ENCODE measurements at places on chromosomes 1 and 21.

DNA sequence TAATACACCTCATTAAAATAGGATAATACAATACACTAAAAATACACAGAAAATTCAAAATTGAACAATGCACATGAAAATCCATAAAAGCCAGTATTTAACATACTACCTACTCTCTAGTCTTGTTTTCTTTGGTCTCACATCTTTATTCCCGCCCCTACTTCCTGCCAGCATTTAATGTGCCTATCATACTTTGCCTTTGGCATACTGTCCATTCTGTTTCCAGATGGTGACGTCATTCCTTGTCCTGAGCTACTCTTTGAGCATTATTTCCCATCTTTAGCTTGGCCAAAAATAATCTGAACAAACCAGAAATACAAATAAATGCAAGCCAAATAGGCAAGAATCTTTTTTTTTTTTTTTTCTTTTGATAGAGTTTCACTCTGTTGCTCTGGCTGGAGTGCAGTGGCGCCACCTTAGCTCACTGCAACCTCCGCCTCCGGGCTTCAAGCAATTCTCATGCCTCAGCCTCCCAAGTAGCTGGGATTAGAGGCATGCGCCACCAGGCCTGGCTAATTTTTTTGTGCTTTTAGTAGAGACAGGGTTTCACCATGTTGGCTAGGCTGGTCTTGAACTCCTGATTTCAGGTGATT is 4.4 kb downstream of the HFM1 start:
- DNase-seq: no peak

DNA sequence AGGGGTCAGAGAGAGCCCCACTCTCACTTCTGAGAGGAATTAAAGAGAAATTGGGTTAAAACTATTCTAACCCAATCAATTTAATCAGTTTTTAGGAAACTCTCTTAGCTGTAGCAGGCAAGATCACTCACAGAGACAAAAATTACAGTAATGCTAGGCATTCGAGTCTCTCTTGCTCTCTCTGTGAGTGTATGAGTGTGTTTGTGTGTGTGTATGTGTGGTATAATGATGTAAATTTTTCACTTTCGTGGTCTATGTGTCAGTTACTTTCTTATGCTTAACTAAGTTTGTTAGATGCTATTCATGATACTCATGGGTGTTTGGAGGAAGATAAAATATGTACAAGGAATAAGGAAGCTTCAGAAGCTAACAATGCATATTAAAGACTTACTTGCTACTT is 131.3 kb downstream of the FASLG start:
- DNase-seq: no peak

DNA sequence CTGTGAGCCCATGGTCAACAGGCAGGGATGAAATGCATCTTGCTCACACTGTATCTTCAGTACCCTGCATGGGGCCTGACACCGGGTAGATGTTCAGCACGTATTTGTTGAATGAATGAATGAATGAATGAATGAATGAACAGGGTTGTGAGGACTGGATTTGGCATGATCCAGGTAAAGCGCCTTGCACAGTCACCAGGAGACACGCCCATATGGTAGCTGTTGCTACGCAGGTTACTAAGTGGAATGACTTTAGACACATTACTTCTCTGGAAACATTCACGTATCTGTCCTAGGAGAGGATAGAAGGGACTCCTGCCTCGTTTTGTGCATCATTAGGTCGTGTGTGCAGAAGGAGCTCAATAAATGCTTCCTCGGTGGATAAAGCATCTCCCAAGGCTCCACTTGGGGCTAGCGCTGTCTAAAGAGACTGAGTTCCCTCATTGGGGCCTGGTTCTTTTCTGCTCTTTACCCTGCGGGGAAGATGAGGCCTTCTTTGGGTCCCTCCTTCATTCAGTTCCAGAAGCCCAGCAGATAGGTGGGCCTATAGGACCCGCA is 54.2 kb downstream of the NDUFS5 start:
- DNase-seq: no peak

- no peak for DNase-seq
Observed at GRCh38 chr1:153942766-153943549, 3.6 kb downstream of the DENND4B start.

GRCh38 chr1:210557426-210558077 is 228.8 kb downstream of the HHAT start:
- no peak for DNase-seq

DNA sequence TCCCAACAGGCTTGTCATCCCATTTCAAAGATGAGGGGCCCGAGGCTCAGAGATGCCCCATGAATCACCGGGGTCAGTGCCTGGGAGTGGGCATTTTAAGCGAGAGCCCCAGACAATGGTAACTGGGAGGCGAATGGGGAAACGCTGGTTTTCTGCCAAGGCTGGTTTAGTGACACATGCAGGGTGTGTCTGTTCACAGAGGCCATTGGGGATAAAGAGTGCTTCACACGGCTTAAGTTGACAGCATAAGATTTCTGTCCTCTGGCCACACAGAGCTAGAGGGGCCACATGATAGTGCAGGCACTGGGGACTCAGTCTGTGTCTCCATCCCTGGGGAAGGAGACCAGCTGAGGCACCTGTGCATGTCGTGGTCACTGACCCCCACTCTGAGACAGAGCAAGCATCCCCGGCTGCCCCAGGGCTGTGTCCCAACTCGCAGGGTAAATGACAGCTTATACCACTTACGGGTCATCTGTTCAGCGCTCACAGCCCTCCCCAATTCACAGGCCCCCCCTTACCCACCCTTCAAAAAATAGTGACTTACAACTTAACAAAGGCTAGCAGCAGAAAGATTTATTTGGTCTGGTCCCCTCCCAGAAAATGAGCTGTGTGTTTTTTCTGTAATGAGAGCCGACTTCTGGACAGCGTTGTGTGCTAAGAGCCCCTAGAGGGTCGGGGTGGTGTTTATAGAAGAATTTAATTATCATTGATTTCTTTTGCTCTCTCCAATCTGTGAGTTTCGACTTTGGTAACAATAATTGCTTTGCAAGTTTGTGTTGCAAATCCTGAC is 34.9 kb upstream of the ARHGEF16 start:
- DNase-seq: no peak

DNA sequence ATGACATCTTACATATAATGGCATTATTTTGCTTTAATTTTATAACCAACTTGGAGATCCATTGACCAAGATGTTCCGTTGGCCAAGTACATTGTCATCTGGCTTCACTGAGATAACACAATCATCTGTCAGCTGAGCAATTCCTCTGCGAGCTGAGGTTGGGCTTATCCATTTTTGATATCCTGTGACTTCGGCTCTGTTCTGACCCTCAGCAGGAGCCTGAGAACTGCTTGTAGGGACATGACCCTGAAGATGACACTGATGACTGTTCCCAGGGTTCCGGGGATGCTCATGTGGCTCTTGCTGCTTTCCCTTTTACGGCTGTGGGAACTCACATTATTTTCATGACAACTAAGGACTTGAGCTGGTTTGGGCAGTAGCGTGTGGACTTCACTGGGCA is 51.2 kb downstream of the TLR5 start:
- no peak for DNase-seq

DNA sequence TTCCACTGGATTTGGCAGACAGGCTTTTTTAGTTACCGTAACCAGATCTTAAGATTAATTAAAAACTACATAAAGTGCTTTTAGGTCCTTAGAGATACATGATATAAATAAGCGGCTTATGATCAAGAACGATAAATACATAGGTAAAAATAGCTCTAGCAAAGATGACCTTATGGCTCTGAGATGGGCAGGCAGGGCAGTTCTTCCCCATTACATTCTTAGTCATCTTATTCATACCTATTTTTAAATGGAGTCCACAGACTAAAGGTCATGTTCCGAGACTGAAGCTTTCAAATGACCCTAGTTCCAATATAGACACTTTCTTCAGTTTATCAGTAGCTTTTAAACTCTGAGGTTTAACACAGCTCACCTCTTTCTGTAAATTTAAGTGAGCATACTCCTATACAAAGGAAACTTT is 4.3 kb downstream of the MCL1 start:
- peak; percentile 72 for DNase-seq

DNA sequence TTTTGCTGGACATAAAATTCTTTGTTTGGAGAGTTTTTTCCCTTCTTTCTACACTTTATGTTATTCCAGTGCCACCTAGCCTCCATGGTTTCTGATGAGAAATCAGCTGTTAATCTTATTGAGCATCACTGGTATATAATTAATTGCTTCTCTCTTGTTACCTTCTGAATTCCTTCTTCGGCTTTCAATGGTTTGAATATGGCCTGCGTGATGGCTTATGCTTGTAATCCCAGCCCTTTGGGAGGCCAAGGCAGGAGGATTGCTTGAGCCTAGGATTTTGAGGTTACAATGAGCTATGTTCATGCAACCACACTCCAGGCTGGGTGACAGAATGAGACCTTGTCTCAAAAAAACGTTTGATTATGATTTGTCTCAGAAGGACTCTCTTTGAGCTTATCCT is 13.0 kb upstream of the CNIH4 start:
- DNase-seq: no peak

DNA sequence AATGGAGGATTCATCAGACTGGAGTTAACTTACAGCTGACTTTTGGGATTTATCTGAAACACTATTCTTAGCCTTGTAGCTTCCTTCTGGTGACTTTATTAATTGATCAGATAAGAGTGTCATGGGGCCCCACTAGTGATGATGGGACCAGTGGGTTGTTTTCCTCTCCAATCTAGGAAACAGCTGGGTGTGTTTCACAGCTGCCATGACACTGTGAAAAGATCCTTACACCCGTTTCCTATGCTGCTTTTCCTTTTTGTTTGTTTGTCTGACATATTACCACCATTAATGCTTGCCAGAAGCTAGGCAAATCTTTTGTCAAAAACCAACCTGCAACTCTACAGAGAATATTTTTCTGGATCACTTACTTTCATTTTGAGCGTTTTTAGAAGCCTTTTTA is 86.2 kb downstream of the ZBTB18 start:
- no peak for DNase-seq

DNA sequence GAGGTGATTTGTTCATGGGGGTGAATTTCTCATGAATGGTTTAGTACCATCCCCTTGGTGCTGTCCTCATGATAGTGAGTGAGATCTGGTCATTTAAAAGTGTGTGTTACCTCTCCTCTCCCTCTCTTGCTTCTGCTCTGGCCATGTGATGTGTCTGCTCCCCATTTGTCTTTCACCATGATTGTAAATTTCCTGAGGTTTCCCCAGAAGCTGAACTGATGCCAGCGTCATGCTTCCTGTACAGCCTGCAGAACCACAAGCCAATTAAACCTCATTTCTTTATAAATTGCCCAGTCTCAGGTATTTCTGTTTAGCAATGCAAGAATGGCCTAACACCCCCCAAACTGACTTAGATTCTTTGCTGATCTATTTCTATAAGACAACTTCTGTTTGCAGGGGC is 249.4 kb upstream of the B3GALT2 start:
- DNase-seq: no peak

DNA sequence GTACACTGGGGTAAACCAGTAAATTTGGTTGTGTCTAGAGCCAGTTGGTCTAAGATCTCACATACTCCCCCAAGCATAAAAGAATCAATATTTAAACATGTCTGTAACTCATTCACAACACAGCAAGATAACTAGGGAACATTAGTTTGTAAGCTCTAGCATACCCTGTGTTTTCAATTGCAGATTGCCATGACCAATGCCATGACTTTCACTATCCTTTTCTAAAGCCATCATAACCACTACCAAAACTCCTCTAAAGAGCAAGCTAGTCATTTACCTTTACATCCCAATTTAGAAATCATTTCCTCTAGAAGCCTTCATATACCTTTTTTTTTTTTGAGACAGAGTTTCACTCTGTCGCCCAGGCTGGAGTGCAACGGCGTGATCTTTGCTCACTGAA is 56.5 kb upstream of the PLA2G4A start:
- DNase-seq: no peak

GRCh38 chr1:168229893-168230292 is 4.1 kb downstream of the SFT2D2 start:
- no peak for DNase-seq

GRCh38 chr1:115063228-115063901 is 25.9 kb downstream of the TSPAN2 start:
- DNase-seq: no peak

DNA sequence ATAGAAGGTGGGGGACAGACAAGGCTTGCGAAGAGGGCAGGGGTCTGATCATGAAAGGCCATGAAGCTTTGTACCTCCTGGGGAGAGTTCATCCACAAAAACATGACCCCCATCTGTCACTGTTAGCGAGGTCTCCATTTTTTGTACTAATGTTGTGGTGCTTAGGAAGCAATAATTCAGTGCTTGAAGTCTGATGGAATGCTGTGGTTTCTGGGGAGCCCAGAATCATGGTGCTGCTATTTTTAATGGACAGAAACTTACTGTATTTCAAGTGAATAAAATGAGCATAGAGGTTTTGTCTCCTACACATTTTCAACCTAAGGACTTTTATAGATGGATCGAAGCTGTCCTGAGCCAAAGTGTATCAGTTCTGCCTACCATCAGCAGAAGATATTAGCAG is 28.2 kb upstream of the RGL1 start:
- DNase-seq: no peak

- no peak for DNase-seq
Observed at GRCh38 chr1:92274939-92275338, 23.8 kb downstream of the GLMN start.

DNA sequence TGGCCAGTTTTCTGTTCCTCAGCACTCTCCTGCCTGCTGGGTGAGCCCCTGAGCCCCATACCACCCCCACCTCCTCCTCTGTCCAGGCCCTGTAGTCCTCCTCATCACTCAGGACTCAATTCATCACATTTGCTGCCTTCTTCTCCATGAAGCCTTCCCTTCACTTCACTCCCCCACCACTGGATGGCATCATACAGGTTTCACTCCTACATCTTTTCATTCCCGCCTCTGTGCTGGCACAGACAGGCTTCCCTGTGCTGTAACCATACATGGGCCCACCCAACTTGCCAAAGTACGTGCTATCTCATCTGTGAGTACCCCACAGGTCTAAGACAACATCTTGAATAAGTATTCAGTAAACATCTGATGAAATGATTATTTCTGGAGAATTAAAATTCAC is 56.9 kb downstream of the SLC45A1 start:
- DNase-seq: peak; percentile 52

- DNase-seq: no peak
Observed at GRCh38 chr21:44579056-44579832, 1.2 kb downstream of the KRTAP10-5 start.
